ENCODE measurements at places on chromosomes 3 and 15. TPM values are rescaled to one million over a fixed set of nuclear protein-coding genes. Genes with fewer than 3 reads are reported as not detected.

The SLC2A2 gene
- not detected for total RNA-seq

The ARIH2 gene
- total RNA-seq, result 156 TPM

The GABPB1 gene
- total RNA-seq, result 69.5 TPM

The MYZAP gene
- total RNA-seq, result not detected

The CD96 gene
- 64.2 TPM for total RNA-seq

The ANKRD63 gene
- total RNA-seq, result 0.41 TPM

The SKOR1 gene
- 0.09 TPM for total RNA-seq

The OXSR1 gene
- 62.2 TPM for total RNA-seq

The KBTBD8 gene
- total RNA-seq, result 10.4 TPM

The SNTN gene
- total RNA-seq, result not detected

The TRPC1 gene
- 1.4 TPM for total RNA-seq

The GATA2 gene
- total RNA-seq, result 0.28 TPM

The PPARG gene
- 40.1 TPM for total RNA-seq

The TUSC7 gene
- not detected for total RNA-seq

The WWTR1 gene
- total RNA-seq, result 2.6 TPM

The TMEM207 gene
- total RNA-seq, result not detected

The DUOXA2 gene
- not detected for total RNA-seq

The TTLL13 gene
- 1.3 TPM for total RNA-seq

The GOLGA8G gene
- not detected for total RNA-seq

The C15orf62 gene
- 0.76 TPM for total RNA-seq

The KIF7 gene
- total RNA-seq, result 3.5 TPM

The PXK gene
- 48.7 TPM for total RNA-seq

The ARNT2 gene
- total RNA-seq, result not detected

The CLDN1 gene
- total RNA-seq, result 6.0 TPM

The NXPE3 gene
- total RNA-seq, result 18.1 TPM

The PLSCR2 gene
- total RNA-seq, result not detected

The C3orf18 gene
- total RNA-seq, result 35.2 TPM

The RASGRP1 gene
- 113 TPM for total RNA-seq

The TEX55 gene
- total RNA-seq, result not detected

The ELP6 gene
- 44.0 TPM for total RNA-seq

The C3orf20 gene
- total RNA-seq, result 0.07 TPM

The CHRNA5 gene
- 7.7 TPM for total RNA-seq

The GPR160 gene
- 7.7 TPM for total RNA-seq

The PLA2G4E gene
- total RNA-seq, result not detected

Data from activated T-helper 2 cell treated with anti-CD3 and anti-CD28 coated beads, Interferon-gamma antibody, Interleukin-2, Interleukin-4, amounts not matched to agents 10 μg/mL and 5 μg/mL and 100 μg/mL, durations not matched to agents 14 hours and 24 hours and 36 hours (primary cell).